ENCODE measurements at places on chromosomes 7 and 10.
A peak's percentile ranks its signal among the peaks of the same experiment; 100 is the strongest.

GRCh38 chr10:24119896-24120295, 89.0 kb upstream of the KIAA1217 start:
- DNase-seq = no peak

GRCh38 chr7:99278180-99278579, 5.5 kb downstream of the MYH16 start:
- DNase-seq = no peak

DNA sequence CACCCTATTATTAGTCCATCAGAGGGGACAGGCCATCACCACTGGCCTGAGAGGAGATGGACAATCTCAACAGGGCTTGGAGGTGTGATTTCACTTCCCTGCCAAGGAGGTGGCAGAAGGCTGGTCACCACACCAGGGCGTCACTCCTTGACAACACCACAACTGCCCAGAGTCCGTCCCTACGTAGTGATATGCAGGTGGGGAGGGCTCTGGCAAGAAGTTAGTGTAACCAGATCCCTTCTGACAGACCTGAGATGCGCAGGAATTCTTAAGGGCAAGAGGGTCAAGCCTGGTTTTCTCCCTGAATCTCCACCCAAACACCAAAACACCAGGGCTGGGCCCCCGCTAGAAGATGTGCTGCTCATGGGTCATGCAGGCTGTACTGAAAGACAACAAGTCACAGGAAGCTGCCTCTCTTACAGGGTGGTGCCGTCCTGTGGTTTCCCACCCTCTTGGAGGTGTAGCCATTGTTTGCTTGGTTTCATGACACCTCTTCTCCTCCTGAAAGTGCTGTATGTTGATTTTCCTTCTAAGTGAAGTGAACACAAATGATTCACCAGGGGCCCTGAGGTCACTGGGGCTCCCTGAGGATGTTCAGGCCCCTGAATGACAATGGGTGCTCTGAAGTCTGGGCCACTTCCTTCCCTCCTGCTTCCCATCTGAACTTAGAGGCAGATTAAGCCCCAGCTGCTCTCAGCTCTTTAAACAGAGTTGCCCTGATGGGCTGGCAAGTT, 27.1 kb downstream of the ATXN7L1 start:
- peak; percentile 22 for DNase-seq

- DNase-seq = no peak
Measured at GRCh38 chr10:71429929-71430328, 33.2 kb downstream of the CDH23 start.
